ENCODE measurements at places on chromosomes 13 and 19.
A peak's percentile ranks its signal among the peaks of the same experiment; 100 is the strongest.

- DNase-seq: no peak
These were observed 67.5 kb downstream of the ZNF98 start for GRCh38 chr19:22354665-22355064.

DNA sequence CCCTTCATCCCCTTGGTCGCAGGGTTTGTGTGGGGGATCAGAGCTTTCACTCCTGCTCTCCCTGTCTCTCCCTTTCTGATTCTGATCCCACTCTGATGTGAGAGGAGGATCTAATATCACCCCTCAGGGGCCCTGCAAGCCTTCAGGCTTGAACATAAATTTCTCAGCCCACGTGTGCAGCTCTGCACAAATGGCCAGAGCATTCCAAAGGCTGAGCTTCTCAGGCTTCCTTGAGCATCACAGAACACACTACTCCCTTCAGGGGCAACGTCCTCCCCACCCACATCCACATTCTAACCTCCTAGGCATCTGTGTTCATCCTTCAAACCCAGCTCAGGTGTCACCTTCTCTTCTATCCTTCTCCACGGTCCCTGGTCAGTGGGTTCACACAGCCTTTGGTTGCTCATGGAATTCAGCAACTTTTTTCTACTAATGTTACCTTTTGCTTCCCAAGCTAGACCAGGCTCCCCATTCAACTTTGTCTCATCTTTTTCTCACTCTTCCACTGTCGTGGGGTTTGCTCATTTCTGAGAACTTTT, 24.4 kb upstream of the DOCK9 start:
- DNase-seq: no peak

DNA sequence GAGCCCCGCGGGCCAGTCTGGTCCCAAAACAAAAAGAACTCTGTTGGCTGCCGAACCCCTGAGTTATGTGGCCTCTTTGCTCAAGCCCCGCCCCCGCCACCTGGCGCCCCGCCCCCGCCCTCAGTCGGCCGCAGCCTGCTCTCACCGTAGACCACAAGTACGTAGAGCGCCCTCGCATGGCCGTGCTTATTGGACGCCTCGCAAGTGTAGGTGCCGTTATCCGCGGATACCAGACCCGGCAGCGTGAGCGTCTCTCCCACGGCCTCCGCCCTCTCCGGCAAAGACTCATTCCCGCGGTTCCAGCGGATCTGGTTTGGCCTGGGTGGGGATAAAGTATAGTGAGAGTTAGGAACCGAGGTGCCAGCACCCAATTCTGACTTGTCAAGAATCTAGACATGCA, 5.5 kb upstream of the ZNF428 start:
- peak; percentile 90 for DNase-seq

GRCh38 chr19:53908106-53908934, 758 bp upstream of the CACNG7 start:
- DNase-seq: peak; percentile 83

DNA sequence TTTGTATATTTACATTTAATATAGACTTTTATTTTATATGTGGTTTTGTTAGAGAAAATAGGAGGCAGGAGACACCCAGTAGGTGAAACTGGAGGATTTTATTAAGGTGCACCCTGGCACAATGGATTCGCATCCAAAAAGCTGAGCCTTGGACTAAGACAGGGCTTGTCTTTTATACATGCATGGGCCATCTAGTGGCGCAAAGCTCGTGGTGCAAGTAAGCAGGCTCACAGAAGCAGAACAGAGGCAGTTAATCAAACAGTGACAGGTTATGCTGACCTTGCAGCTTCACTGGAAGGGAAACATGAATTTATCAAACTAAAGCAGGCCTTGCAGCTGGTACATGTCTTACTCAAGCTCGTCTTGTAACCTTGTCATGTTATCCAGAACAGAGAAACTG, 58.8 kb upstream of the ZNF681 start:
- peak; percentile 47 for DNase-seq

- DNase-seq: no peak
These were observed 107.2 kb downstream of the CACNA1A start for GRCh38 chr19:13398780-13399726.
